ENCODE measurements at places on chromosomes 2 and 18. TPM values are rescaled to one million over a fixed set of nuclear protein-coding genes. Genes with fewer than 3 reads are reported as not detected.

DNA sequence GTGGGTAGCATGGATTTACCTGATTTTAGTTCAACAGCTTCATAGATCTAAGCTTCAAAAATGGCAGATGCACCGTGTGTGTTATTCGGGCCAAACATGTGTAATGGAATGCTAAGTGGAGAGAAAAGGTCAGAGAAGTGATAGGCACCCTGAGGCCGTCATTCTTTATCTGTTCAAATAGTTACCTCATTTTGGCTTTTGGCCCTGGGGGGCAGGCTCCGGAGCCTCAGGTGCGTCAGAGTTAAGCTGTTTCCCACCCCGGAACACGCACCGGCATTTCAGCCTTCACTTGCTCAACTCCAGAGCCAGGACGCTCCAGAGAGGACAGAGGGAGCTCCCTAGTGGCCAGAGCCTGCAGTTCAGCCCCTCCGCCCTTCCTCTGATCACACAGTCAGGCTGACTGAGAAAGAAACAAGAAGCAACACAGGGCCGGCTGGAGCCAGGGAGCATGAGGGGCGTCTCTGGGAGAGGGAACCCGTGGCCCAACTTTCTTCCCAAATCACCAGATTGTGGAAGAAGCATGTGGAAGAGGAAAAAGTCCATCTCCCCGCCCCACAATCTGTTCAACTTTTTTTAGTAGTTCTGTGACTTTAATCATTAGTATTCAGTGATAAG, 135.2 kb upstream of the EPC2 start:
- H3K27me3 ChIP-seq = no peaks in the 10 kb centered on the region
- H3K27ac ChIP-seq = no peak overlapping the region

DNA sequence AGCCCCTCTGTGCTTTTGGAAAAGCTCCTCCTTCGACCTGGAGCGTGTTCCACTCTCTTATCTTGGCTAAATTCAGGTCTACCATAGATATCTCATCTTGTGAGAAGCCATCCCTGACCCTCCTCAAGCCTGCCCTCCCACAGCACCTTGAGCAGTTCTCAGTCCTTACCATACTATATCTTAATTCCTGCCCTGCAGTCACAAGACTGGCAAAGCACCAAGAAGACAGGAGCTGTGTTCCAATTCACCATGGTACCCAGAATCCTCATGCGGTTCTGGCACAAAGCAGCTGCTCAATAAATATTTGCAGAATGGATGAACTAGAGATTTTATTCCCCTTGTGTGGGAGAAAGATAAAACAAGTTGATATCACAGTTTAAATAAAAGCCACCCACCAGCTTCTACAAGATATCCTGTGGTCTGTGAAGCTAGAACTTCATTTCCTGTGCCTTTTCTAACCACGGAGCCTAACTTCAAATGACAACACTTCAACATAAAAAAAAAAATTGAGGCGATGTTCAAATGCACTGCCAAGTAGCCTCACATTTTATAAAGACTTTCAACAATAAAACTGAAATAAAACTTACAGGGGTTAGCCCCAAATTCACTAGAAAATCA, 19.5 kb downstream of the MARCHF4 start:
- no peak for DNase-seq
- H3K4me3 ChIP-seq = no peak overlapping the region
- no peak overlapping the region for H3K27ac ChIP-seq
- no peaks in the 10 kb centered on the region for H3K36me3 ChIP-seq
- no peaks in the 10 kb centered on the region for H3K27me3 ChIP-seq

DNA sequence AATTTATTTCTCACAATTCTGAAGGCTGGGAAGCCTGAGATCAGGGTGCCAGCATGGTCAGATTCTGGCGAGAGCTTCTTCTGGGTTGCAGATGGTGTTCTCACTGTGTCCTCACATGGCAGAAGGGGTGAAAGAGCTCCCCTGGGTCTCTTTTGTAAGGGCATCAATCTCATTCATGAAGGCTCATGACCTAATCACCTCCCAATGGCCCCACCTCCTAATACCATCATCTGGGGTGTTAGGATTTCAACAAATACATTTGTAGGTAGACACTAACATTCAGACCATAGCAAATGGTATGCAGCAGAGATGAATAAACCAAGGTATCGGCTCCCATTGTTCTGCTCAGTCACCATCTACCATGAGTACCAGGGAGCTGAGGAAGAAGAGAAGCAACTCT, 32.7 kb downstream of the YPEL5 start:
- no peak for DNase-seq
- H3K27ac ChIP-seq = peak overlapping the region; percentile 67
- no peaks in the 10 kb centered on the region for H3K36me3 ChIP-seq
- no peaks in the 10 kb centered on the region for H3K4me1 ChIP-seq
- no peak overlapping the region for H3K4me3 ChIP-seq

- peaks cover 27% of the 10 kb centered on the region for H3K4me1 ChIP-seq
- H3K27ac ChIP-seq = no peak overlapping the region
- no peaks in the 10 kb centered on the region for H3K27me3 ChIP-seq
- H3K36me3 ChIP-seq = no peaks in the 10 kb centered on the region
These were observed 200.6 kb downstream of the ZFP36L2 start for GRCh38 chr2:43025709-43026295.

GRCh38 chr18:8413751-8414150, 195.5 kb upstream of the RAB12 start:
- DNase-seq = no peak
- no peaks in the 10 kb centered on the region for H3K27me3 ChIP-seq
- H3K36me3 ChIP-seq = no peaks in the 10 kb centered on the region
- H3K4me3 ChIP-seq = no peak overlapping the region
- H3K4me1 ChIP-seq = no peaks in the 10 kb centered on the region

- no peak overlapping the region for H3K4me3 ChIP-seq
- H3K27ac ChIP-seq = no peak overlapping the region
- no peak for DNase-seq
- peaks cover 98% of the 10 kb centered on the region for H3K36me3 ChIP-seq
These were observed 18.5 kb downstream of the REL start for GRCh38 chr2:60899892-60900249.

- peaks cover 5% of the 10 kb centered on the region for H3K27me3 ChIP-seq
- DNase-seq = no peak
- H3K36me3 ChIP-seq = no peaks in the 10 kb centered on the region
- H3K27ac ChIP-seq = no peak overlapping the region
These were observed 458.7 kb upstream of the HS6ST1 start for GRCh38 chr2:128777196-128778035.

- H3K4me3 ChIP-seq = no peak overlapping the region
- H3K27ac ChIP-seq = no peak overlapping the region
- no peaks in the 10 kb centered on the region for H3K27me3 ChIP-seq
- DNase-seq = no peak
These were observed 200.9 kb upstream of the MEIS1 start for GRCh38 chr2:66233981-66234380.

DNA sequence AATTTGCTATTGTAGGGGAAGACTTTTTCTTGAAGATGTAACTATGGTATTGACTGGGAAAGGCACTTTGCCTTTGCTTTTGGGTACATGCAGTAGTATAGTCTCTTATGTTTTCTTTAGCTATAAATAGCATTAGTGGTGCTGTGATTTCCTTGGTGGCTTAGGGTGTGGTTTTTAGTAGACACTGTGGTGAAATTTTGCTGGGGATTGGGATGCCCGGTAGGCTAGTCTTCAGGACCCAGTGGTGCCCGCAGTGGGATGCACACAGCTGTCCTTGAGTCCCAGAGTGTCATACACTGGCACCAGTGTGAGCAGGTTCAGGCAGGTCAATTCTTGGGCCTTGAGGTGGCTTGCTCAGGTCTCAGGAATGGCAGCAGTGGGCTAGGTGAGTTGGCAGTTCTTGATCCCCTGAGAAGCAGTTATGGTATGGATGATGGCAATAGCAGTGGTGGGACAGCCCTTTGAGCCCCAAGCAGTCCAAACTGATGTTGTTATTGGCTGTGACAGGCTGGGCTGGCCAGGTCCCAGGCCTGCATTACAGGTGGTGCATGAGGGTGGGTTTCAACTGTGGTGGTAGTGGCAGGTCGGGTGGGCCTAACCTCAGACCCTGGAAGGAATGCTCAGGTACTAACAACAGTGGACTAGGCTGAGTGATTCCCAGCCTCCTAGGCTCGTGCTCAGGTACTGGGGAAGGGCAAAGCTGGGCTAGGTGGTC, 124.3 kb downstream of the XRCC5 start:
- no peak for DNase-seq
- no peak overlapping the region for H3K27ac ChIP-seq
- H3K36me3 ChIP-seq = no peaks in the 10 kb centered on the region
- no peak overlapping the region for H3K4me3 ChIP-seq

DNA sequence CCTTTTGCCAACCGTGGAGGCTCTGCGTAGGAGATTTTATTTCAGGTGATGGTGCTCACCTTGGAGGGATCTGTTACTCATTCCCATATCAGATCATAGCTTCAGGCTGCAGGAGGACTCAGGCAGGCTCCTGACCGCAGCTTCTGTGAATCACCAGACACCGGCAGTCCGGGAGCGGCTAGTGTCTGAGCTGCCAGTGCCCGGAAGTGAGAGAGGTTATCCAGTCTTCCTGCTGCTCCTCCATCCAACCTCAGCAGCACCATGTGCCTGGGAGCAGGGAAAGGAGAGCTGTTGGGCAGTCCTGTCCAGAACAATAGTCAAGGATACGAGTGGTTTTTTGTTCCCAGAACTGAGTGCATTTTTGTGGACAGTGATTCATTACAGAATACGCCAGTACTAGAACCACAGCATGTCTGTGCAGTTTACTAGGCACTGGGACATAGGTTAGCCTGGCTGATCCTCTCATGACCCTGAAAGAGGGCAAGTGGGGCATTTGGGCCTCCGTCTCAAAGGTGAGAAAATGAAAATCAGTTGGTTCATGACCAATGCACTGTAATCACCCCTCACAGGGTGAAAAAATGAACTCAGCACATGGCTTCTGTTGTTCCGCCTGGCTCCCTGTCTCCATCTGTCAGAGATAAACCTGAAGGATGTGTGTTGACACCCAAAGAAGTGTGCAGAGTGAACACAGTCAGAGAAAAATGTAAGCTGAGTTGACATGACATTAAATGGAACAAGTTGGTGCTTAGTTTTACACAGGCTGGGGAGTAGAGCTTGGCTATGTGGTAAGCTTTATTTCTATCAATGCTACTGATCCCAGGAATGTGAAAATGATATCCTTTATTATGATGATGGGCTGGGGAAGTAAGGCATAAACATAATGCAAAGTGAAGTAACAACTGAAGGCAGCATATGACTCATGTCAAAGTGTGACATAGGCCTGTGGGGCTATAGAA, 12.2 kb downstream of the FHOD3 start:
- no peak overlapping the region for H3K4me3 ChIP-seq
- no peak overlapping the region for H3K27ac ChIP-seq
- no peak for DNase-seq

DNA sequence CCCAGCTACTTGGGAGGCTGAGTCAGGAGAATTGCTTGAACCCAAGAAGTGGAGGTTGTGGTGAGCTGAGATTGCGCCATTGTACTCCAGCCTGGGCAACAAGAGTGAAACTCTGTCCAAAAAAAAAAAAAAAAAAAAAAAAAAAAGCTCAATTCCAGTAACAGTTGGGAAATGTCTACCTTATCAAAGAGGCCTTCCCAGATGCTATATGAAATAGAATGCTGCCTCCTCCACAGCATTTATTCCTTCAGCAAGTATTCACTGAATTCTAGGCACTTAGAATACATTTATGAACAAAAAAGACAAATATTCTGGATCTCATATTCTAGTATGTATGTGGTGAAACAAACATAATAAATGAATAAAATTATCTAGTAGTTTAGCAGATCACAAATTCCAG, 12.8 kb upstream of the CDK5R2 start:
- H3K27me3 ChIP-seq = peaks cover 86% of the 10 kb centered on the region
- DNase-seq = no peak
- H3K4me1 ChIP-seq = no peaks in the 10 kb centered on the region
- H3K27ac ChIP-seq = no peak overlapping the region

DNA sequence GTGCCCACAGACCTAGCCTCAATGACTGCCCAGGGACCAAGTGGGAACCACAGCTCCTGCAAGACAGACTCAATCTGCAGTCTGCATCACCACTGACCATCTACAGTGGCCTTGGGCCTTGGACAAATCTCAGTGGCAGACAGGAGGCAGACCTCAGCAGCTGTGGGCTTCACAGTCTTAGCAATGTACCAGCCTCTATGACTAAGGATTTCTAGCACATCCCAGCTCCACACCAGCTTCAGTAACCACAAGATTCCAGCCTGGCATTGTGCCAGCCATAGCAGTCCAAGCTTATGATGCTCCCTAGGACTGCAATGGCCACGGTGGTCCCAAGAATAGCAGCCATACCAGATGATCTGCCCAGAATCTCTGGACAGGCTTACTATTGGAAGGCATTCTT, 19.6 kb upstream of the WDR75 start:
- no peak overlapping the region for H3K4me3 ChIP-seq
- no peak overlapping the region for H3K27ac ChIP-seq
- no peak for DNase-seq
- H3K4me1 ChIP-seq = no peaks in the 10 kb centered on the region
- H3K27me3 ChIP-seq = no peaks in the 10 kb centered on the region

DNA sequence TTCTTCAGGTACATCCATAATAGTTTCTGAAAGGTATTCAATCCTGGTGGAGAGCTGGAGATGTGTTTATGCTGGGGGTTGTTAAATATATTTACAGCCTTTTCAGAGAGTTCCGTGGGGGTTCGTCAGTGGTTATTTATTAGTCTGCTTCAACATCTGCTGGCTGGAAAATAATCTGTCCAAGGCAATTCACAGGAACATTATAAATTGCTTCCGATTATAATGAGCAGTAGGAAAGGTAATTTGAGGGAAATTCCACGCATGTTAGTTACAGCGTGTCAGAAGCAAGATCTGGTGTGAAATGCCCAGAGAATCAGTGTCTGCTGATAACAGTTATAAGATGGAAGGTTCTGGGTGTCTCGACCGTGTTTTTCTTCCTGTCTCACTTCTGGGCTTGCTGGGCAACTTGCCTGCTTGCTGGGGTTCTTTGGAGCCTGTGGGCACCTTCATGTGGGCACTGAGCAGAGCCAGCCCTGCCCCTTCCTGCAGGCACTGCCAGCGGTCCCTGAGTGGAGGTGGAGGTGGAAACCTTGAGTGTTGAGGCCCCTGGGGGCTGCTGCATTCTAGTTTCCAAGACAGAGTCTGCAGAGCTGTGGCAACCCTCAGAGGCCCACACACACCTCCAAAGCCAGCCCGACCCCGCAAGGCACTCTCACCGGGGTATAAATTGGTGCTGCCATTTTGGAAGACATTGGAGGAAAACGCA, 185.7 kb downstream of the FAM210A start:
- H3K27ac ChIP-seq = peak overlapping the region; percentile 67
- H3K4me3 ChIP-seq = no peak overlapping the region
- H3K36me3 ChIP-seq = no peaks in the 10 kb centered on the region
- H3K27me3 ChIP-seq = no peaks in the 10 kb centered on the region
- peaks cover 70% of the 10 kb centered on the region for H3K4me1 ChIP-seq
- no peak for DNase-seq

IL1F10 gene
- total RNA-seq = not detected

KCTD18 gene
- 1.2 TPM for total RNA-seq

MLPH gene
- 436 TPM for total RNA-seq

TMEM150A gene
- total RNA-seq = 25.2 TPM

STRADB gene
- 11.4 TPM for total RNA-seq

All from stomach (tissue), 19 donors.